ENCODE measurements at places on chromosomes 1 and 21.
A peak's percentile ranks its signal among the peaks of the same experiment; 100 is the strongest.

- no peak for DNase-seq
These were observed 16.7 kb downstream of the SPATA21 start for GRCh38 chr1:16420424-16421118.

DNA sequence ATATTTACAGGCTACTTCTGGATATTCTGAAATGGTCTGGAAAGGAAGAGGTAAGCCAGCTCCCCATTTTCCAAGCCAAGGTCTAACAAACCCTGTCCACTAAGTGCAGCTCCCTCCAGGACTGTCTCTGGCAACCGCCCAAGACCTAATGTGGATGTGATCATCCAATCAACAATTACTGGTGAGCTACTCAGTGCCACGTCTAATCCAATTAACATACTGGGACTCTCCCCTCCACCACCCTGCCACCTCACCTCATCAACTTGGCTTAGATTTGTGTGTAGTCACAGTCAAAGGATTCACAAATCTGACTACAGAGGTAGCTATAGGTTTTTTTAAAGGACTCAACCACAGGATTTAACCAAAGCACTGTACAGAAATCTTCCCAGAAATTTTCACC, 25.4 kb upstream of the S100A7 start:
- no peak for DNase-seq

DNA sequence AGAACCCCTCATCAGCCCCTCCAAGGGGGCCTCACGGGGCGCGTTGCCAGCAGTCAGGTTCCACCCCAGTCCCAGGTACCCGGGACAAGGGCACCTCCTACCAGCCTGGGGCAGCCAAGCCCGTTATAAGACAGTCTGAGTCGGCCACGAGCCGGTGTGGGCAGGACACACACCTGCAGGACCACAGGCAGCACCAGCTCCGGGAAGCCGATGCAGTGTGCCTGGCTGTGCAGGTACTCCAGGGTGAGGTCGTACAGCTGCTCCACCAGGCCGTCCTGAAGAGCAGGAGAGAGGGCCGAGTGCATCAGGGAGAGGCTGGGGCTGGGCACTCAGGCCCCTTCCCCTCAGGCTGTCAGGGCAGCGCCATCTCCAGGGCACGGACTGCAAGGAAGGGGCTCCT, 11.1 kb downstream of the NOC2L start:
- DNase-seq, result no peak

- DNase-seq, result peak; percentile 10
These were observed 53.6 kb downstream of the WNT9A start for GRCh38 chr1:227893949-227894721.

GRCh38 chr1:247362153-247362552, 30.5 kb upstream of the ZNF496 start:
- no peak for DNase-seq

DNA sequence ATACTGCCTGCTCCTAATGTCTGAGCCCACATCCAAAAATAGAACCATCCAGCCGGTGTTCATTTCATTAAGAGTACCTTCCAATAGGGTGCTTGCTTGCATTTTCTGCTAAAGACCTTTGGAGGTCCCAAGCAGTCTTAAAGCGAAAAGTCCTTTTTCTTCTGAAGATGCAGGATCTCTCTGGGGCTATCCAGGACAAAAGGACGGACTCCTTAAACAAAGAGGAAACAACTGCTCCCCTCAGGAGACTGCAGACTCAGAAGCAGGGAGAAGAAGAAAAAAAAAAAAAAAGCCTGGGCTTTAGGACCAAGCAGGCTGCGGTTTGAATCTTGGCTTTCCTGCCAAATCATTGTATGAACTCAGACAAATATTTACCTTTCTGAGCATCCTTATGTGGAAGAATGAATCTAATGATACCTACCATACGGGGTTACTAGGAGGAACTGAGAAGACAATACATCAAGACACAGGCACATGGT, 204.0 kb downstream of the PLPP3 start:
- no peak for DNase-seq

- no peak for DNase-seq
These were observed 1.1 kb upstream of the EPS8L3 start for GRCh38 chr1:109764561-109765482.

GRCh38 chr1:196861429-196861828, 26.4 kb upstream of the CFHR4 start:
- no peak for DNase-seq

DNA sequence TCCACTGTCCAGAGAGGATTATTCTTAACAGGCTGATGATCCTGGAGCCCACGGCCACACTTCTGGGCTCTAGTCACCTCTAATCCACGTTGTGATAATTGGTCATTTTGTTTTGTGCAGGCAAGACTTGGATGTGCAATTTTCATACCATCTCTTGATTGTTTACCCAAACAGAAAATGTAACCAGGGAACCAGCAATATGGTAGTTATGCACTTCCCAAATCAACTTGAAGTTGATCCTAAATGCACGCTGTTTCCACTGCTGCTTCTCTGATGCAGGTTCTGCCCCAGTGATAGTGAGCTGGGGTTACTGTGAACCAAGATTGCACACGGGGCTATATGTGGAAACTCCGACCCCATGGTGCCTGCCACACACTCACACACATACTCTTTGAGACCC, 14.7 kb upstream of the KCNJ15 start:
- no peak for DNase-seq

- peak; percentile 21 for DNase-seq
These were observed 16.6 kb upstream of the DR1 start for GRCh38 chr1:93328809-93329760.

DNA sequence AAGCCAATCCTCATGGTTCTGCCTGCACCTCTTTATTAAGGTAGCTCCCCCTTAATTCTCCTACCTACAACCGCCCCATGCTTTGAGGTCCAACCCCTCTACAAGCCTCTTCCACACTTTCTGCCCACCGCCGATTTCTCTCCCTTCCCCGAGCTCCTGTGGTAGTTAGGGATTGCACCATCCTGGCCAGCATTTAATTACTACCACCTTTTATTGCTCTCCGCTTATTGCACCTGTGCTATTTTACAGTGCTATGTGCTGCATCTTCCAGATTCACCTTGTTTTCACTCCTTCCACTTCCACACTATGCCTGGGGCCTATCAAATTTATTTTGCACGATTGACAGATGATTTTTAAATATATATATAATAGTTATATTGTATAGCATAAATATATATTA, 29.3 kb upstream of the DNAJC11 start:
- no peak for DNase-seq

- DNase-seq, result no peak
These were observed 6.2 kb upstream of the APCS start for GRCh38 chr1:159581422-159581821.

GRCh38 chr1:109909561-109909960, 1.1 kb upstream of the CSF1 start:
- no peak for DNase-seq

DNA sequence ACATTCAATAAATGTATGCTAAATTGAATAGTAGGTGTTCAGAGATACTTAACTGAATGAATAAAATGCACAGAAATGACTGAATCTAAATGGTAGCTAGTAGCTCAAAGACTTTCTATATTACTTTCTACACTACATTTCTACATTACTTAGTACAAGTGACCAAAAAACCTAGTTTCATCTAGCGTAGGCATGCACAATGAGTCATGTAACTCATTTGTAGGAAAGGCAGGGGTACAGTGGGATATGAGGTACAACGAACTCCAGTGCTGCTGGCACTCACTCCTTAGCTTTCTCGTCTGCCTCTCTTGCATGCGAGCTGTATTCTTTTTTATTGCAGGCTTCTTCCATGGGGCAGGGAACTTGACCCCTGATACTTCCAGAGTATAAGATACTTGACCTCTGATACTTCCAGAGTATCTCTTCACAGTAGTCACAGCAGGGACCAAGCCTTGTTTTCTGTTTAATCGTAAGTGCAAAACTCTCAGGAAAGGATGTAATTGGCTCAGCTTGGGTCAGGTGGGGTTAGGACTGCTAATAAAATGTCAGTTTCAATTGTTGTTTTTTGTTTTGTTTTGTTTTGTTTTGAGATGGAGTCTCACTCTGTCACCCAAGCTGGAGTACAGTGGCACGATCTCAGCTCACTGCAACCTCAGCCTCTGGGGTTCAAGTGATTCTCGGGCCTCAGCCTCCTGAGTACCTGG, 4.9 kb upstream of the ATP2B4 start:
- DNase-seq, result no peak
